ENCODE measurements at places on chromosomes 5 and 9.

DNA sequence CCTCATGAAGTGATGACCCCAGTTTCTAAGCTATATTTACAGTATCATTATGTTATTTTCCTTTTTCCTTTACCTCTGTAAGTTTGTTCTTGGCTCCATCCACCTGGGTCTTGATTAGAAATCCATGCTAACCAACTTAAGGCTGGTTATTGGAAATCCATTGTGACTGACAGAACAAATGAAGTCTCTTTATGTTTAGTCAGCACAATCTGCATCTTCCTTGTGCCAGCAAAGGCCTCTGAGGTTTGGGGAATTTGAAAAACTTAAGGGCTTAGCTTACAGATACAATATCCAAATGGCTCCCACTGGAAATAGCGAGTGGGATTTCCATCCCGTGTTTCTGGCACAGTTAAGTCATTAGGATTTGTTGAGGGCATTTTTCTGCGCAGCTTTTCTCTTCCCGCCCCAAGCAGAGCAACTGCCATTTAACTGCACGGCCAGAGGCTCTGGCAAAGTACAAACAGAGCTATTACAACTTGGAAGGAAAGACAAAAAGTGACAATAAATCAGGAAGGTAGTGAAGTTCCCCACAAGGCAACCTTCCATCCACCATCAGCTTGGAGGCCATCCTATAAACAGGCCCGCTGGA lies 64.2 kb downstream of the DCP2 start:
- no peak for DNase-seq

DNA sequence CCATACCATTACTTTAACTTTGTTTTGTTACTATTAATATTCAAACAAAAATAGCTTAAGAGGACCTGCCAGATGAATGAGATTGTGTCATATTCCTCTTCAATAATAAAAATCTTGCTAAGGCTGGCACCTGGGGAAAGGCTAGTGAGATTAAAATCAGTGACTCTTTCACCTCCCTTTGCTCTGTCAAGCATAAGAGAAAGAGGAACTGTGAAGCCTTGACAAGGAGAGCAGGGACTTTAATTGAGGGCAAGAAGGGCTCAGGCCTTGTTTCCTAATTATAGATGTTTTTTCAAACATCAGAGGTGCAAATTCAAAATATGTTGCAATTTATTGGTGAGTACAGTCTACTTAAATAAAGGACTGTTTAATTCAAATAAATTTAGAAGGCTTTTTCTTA lies 91.7 kb downstream of the SPATA31D1 start:
- no peak for DNase-seq

GRCh38 chr9:126860757-126861466 lies 473 bp downstream of the ZBTB34 start:
- DNase-seq, result peak; percentile 16

- no peak for DNase-seq
These were observed 124.6 kb downstream of the TARS1 start for GRCh38 chr5:33565324-33565723.

- no peak for DNase-seq
These were observed 386.9 kb upstream of the FAM174A start for GRCh38 chr5:100148239-100148638.

- DNase-seq, result peak; percentile 65
These were observed 536 bp downstream of the FEM1C start for GRCh38 chr5:115544043-115544435.

- DNase-seq, result no peak
These were observed 130.0 kb downstream of the MVB12B start for GRCh38 chr9:126456441-126457174.

DNA sequence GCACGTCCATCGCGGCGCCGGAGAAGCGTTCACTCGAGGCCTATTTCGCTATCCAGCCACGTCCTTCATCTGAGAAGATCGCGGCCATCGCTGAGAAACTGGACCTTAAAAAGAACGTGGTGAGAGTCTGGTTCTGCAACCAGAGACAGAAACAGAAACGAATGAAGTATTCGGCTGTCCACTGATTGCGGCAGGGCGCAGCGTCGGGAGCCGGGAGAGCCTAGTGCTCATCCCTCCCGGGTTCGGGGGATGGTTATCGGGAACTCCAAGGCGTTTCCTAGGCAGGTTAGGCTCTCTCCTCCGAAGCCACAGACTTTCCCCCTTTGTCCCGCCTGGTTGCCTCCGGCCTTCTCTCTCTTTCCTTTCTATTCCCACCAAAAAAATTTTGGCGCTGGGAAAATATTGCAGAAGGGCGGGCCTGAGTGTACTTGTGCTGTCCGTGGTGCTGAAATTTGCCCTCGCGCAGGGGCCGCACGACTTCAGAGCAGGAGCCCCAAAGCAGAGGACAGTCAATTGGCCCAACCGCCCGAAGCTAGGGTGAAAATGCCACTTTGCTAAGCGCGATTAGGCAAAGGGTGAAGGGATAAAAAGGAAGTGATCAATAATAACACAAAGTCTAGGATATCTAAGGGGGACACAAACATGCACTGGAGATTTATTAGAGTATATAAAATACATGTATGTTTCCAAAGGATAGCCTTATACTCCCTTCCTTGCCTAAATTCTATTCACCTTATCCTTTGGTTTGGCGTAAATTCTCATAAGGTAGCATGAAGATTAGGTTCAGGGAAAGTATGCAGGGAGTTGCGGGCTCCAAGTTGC lies 1.8 kb downstream of the POU4F3 start:
- DNase-seq, result no peak

GRCh38 chr5:17077440-17078233 lies 139.8 kb upstream of the BASP1 start:
- DNase-seq, result no peak

DNA sequence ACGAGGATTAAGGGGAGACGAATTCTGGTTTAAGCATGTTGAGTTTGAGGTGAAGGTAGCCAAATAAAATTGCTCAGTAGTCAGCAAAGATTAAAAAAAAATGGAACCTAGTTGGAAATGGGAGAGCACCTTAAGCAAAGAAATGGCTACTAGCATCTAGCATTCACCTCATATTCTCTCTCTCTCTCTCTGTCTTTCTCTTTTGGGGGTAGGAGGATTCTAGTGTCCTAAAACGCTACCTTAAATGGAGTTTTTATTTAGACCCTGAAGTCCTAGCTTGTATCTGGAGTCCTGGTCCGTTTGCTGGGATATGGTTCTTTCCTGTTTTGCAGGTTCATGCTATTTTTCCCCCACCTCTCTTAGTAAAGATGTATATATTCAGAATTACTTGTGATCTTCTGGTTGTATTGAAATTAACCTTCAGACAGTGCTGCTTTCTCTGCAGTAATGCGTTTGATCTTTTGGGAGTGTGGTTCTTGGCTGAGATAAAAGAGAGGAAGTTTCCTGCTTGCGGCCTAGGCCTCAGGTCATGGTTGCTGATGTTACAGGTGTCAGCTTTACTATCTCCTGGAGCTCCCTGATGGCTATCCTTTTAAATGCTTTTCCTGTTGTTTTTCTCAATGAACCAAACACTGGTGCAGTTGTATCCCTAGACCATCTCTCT lies 8.0 kb downstream of the TGFBR1 start:
- no peak for DNase-seq

DNA sequence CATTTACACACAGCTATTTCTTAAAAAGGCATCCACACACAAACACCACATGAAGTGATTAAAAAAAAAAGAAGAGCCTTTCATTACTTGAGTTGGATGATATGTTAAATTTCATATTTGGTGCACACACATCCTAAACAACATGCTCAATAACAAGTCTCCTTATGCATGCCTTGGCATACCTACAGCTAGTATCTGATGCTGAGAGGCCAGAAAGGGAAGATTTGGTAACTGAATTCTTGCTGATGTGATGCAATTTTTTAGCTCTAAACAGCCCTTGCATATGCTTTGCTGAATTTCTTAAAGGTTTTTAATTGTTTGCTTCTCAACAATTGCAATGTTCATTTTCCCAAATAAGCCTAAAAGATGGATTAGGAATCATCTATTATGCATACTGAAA lies 338.8 kb downstream of the ARL15 start:
- DNase-seq, result no peak

GRCh38 chr9:34651321-34651720 lies 664 bp upstream of the IL11RA start:
- DNase-seq, result no peak

DNA sequence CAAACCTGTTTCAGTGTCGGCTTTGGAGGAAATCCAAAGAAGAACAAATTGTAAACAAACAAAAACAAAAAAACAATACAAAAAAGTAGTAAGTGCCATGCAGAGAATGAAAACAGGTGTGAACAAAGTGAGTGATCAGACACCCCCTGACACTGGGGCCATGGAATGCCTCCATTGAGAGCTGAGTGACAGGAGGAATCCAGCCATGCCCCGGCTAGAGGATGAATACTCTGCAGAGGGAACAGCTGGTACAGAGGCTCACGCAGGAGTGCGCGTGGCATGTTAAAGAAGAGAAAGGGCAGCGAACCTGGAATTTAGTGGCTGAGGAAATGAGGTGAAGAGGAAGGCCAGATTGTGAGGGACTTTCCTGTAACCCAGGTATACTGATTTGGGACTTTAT lies 15.5 kb upstream of the CCNJL start:
- no peak for DNase-seq
